OCI-M1 (cell line): ENCODE measurements at places on chromosomes 12 and 14.
A peak's percentile ranks its signal among the peaks of the same experiment; 100 is the strongest.

DNA sequence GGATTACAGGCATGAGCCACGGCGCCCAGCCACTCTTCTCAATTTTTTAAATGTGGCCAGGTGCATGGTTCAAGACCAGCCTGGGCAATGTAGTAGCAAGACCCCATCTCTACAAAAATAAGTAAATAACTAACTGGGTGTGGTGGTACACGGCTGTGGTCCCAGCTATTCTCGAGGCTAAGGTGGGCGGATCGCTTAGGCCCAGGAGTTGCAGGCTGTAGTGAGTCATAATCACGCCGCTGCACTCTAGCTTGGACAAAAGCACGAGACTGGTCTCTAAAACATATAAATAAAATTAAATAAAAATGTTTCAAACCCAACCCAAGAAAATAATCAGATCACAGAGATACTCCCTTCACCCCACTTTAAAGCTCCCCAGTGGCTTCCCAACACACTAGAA, 8.9 kb downstream of the KDM2B start:
- DNase-seq: no peak

DNA sequence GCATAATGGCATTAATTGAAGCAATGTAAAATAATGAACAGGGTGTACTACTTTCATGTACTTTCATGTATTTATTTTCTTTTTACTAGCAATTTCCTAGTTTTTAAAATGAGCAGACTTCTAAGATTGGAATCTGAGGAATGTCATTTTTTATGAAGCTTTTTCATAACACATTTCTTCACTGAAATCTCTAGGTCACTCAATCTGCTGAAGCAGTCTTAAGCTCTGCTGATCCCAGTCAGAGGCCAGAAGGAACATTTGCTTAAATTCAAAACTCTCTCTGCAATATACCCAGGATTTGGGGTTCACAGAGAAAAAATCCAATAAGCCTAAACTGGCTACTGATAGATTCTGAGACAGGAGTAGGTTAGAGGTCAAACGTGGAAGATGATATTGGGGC, 73.6 kb upstream of the CNTN1 start:
- DNase-seq: no peak

- DNase-seq: no peak
Observed at GRCh38 chr12:104583301-104583700, 126.6 kb downstream of the CHST11 start.

DNA sequence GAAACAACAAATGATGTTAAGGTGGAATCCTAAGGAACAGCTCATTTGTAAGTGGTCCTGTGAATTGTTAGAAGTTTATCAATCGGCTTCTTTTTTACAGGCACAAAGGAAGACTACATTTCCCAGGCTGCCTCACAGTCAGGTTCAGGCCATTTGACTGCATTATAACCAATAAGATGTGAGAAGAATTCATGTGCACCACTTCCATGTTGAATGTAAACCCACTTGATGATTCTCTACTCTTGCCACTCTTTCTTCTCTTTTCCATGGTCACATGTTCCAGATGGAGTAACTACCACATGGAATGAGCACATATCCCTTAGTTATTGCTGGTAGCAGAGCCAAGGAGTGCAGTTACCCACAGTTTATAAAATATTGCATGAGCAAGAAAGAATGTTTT, 67.1 kb upstream of the GZMB start:
- no peak for DNase-seq

DNA sequence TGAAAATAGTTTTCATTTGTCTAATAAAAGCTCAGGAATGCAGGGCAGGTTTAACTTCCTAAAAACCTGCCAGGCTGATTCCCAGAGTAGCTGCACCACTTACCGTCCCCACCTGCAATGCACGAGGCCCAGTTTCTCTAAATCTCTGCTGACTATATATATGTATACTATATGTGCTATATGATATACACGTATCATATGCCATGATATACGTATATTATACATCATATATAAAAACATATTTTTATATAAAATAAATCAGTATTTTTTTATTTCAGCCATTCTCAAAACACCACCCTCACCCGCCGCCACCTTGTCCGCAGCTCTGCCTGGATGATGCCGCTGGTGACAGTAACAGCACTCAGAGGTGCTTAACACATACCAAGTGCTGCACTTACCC, 2.3 kb downstream of the ANKLE2 start:
- DNase-seq: no peak

GRCh38 chr12:54282949-54283593, 2.5 kb downstream of the HNRNPA1 start:
- peak; percentile 37 for DNase-seq

DNA sequence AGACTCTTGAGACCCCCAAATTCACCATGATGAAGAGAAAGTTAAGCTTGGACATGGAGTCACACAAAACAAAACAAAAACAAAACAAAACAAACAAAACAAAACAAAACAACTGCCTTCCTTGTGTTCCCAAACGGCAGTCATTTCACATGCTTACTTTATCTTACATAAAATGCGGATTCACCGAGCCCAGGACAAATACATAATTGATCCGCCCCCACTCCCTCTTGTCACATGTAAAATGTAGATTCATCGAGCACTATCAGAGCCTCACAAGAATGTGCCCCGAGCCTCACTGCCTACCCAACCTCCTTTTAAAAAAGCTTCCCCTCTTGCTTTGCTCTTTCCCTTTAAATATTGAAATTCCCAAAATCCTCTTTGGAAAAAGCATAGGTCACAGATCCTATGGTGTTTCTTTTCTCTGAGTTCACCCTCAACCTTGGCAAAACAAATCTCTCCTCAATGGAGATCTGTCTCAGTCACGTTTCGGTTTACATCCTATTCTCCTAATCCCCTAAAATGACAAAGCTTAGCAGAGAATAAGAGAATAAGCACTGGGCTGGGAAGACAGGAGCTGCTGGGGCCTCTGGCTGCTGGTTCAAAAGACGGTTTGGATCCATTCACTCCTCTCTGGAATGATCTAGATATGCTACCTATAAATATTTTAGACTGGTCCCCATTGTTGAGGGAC, 83.7 kb downstream of the NINJ2 start:
- peak; percentile 37 for DNase-seq

- no peak for DNase-seq
Observed at GRCh38 chr12:24268663-24269186, 319.3 kb upstream of the SOX5 start.

DNA sequence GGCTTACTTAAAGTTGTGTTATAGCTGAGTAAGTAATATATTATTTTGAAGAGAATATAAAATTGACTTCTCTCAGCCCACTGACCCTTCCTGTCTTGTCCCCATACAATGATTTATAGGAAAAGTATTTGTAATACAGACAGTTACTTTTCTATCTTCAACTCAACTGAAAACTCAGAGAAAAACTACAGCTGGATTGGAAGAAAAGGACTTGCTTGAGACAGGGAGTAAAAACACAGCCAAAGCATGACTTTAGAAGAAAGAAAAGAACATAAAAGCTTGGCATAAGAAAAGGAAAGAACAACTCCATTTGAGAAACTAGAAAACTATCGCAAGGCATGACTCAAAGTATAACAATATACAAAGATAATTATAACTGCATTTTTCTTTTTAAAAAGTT, 57.5 kb downstream of the MSRB3 start:
- no peak for DNase-seq

GRCh38 chr12:81294325-81295190, 216.7 kb downstream of the ACSS3 start:
- DNase-seq: peak; percentile 26

DNA sequence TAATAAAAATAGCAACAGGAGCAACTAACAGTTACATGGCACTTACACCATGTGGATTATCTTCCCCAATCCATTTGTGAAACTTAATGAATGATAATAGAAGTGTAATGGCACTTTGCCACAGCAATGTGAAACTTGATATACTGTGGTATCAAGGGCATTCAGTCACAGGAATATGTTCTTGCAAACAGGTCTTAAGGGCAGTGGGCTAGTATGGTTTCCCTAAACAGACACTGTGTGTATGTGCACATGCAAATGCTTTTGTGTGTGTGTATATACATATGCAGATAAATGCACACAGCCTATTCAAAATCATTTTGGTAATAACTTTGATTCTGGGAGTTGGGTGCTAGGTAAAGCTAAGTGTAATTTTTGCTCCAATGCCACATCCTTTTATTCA, 26.2 kb upstream of the ARHGAP5 start:
- no peak for DNase-seq

DNA sequence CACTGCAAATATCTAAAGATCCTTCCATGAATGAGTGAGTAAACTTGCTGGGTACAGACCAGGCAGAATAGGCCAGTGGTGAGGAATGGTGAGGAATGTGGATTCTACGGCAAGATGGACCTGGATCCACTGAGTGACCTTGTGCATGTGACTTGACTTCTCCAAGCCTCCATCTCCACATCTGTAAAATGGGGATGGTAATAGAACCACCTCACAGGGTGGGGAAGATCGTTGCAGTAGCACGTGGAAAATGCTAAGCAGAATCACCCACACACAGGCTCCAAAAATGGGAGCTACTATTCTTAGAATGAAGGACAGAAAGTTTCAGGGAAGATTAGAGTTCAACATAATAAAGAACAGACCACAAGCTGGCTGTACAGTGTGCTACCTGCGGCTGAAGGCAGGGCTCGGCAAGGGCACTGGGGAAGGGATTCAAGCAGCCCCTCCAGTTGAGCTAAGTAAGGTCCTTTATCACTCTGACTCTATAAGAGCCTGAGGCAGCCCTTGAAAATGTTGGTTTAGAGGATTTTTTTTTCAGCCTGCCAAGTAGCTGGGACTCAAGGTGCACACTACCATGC, 47.5 kb downstream of the ACTN1 start:
- DNase-seq: no peak

- no peak for DNase-seq
Observed at GRCh38 chr14:30573226-30573814, 14.4 kb downstream of the G2E3 start.

GRCh38 chr12:54593725-54594124, 5.3 kb upstream of the PPP1R1A start:
- no peak for DNase-seq

DNA sequence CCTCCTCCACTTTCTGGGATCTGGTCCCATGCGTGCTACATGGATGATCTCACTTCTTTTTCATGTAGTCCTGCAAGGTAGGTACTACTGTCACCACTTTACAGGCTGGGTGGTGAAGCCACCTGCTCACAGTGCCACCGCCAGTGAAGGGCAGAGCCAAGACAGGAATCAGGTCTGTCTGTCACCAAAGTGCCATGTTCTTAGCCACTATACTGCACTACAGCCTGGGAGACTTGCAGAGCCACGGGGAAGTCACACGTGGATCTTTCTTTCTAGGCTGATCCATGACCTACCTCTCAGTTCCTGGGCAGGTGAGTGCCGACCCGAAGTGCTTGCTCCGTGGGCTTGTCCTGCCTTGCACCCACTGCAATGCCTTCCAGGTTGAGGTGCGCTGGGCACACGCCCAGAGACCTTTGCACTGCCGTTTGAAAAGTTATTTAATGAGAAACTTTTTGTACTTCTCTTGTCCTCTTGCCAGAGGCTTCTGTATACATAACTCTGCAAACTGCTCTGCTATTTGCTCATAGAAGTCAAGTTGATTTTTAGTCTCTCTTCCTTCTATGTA, 19.7 kb upstream of the CLMN start:
- no peak for DNase-seq

GRCh38 chr14:92563359-92563758, 49.8 kb downstream of the RIN3 start:
- DNase-seq: peak; percentile 45

GRCh38 chr12:49198431-49199155, 9.7 kb upstream of the TUBA1A start:
- no peak for DNase-seq

DNA sequence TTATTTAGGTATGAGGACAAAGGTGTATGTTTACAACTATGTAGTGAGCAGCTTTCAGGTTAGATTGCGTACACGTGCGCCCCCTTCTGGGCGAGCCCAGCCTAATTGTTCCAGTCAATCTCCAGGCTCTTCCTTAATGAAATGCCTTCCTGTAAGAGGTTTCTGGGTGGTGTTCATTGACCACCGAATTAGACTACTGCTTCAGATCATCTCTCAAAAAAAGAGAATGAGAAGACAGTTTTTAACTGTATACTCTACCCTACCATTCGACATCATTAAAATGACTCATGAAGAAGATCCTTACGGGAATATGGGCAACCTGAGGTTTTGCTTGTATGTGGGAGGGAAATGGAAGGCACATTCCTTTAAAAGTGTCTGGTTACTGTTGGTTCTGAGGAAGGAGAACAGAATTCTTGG, 2.1 kb downstream of the LUM start:
- peak; percentile 86 for DNase-seq

DNA sequence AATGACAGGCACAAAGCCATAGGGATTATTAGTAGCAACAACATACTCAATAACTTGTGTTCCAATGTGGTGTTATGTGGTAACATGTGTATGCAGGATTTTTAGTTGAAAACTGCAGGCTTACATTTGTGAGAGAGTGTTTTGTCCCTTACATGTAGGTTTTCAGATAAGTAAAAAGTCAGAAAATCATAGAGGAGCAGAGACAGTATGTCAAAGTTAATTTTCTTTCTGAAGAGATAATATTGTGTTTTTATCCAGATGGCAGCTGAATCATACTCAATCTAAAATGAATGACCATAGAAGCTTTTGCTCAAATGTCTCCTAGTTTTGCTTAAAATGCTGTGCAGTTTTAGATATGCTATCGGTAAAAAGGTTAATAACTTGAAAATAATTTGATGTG, 277.0 kb downstream of the TRHDE start:
- no peak for DNase-seq

DNA sequence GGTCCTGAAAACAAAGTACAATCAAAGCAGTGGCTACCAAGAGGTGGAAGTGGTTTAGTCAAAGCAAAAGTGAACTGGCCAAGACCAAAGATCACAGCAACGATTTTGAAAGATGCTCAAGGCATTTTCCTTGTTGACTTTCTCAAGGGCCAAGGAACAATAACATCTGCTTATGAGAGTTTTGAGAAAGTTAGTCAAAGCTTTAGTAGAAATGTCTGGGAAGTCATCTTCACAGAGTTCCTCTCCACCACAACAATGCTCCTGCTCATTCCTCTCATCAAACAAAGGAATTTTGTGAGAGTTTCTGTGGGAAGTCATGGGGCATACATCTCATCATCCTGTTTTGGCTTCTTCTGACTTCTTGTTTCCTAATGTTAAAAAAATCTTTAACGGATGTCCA, 80.1 kb downstream of the PLEKHA5 start:
- no peak for DNase-seq

DNA sequence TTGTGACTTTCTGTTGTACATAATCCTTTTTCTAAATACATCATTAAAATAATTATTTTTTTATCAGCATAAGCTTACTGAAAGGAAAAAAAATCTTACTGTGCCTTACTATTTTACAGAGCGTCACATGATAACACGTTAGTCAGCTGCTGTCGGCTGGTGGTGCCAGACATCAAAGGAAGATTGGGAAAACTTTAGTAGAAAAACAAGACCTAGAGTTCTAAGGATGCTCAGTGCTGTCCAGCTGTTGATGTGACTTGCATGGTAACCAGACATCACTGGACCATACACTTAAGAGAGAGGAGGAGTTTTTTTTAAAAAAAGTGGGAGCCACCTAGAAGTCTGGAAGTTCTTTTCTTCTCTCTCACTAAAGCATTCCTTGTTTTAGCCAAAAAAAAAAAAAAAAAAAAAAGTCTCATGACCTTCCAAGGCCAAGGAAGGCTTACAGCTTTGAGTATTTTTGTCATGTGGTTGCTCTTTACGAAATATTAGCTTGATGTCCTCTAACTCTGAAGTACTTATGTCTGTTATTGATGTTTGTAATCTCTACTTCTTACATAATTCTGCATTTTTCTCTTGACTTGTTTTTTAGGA, 4.5 kb downstream of the RASSF8 start:
- DNase-seq: no peak
